ENCODE measurements at places on chromosomes 12 and 14.

DNA sequence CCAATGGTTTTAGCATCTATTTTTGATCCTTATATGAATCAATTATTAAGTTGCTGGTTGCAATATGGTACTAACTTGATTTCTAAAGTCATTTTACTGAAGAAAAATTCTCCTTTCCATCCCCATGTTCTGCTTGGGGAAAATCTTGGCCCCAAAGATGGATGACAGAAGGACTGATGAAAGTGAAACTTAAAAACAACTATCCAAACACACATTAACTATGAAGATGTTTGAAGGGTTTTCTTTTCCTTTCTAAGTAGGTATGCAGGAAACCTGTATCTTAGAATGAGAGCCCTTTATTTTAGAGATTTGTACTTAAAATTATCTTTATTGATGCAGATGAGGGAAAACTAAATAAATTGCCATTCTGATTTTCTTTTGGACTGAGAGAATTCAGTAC lies 5.9 kb downstream of the C12orf71 start:
- DNase-seq: no peak

GRCh38 chr14:21168055-21168454 lies 12.2 kb upstream of the OR5AU1 start:
- DNase-seq: no peak

GRCh38 chr12:51395283-51396230 lies 4.4 kb upstream of the GALNT6 start:
- DNase-seq: no peak

- peak; percentile 23 for DNase-seq
Observed at GRCh38 chr12:104566244-104566993, 109.7 kb downstream of the CHST11 start.

- peak; percentile 28 for DNase-seq
Observed at GRCh38 chr14:89773644-89774316, 180.8 kb downstream of the EFCAB11 start.

DNA sequence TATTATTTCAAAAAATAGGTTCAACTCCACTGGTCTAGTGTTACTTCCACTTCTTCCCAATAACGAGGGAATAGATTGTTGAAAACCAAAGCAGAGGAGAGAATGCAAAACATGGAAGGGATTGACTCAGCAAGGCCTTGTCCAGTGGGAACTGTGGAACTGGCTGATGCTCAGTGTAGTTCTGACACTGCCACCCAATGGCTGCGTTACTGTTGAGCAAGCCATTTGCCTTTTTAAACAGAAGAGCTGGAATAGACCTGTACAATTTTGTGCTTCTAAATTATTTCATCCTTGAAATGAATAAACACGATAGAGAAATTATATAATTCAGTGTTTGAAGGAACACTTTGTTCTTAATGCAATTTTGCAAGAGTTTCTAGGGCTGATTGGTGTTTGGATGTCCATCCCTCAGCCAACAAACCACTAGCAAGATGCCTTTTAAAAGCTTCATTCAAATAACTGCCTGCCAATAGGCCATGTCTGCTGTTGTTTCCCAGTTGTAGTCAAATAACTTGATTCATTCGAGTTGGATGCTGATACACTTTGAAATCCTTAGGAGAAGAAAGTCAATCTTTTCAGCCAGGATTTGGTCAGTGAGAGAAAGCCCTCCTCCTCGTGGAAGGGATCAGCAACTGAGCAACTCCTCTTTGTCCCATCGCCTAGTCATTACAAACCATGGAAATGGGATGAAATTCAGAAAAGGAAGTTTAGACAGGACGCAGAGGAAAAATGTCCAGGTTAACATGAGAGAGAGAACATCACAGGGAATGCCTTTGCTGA lies 7.3 kb upstream of the MGP start:
- no peak for DNase-seq

DNA sequence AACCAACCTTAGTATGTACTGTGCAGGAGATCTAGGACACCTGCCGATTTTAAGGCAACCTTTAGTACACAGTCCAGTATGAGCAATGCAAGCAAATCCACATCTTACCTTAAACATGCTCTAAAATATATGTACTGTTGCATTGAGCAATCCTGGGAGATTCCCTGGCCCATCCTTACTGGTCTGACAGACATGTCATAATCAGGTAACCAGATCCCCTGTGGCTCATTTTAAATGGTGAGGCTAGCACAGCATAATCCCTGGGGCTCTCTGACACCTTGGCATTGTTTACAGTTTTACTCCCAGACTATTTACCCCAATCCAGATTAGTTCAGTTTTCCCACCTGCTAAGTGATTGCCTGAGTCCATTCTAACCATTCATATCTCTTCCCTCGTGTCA lies 15.1 kb downstream of the BMAL2 start:
- no peak for DNase-seq

- no peak for DNase-seq
Observed at GRCh38 chr12:114612062-114612461, 71.9 kb downstream of the TBX3 start.

DNA sequence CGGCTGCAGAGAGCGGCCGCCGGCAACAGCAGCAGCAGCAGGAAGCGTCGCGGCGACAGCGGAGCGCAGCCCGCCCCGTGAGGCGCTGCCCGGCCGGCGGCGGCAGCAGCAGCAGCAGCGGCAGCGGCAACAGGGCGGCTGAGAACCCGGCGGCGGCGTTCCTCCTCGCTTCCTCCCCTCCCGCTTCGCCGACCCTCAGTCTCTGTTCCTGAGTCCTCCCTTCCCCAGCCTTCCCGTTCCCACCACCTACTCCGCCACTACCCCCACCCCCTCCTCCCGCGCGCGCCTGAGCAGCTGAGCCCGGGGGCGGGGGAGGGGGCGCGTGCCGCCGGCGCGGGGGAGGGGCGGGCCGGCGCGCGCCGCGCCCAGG lies 310 bp downstream of the BICDL1 start:
- no peak for DNase-seq

DNA sequence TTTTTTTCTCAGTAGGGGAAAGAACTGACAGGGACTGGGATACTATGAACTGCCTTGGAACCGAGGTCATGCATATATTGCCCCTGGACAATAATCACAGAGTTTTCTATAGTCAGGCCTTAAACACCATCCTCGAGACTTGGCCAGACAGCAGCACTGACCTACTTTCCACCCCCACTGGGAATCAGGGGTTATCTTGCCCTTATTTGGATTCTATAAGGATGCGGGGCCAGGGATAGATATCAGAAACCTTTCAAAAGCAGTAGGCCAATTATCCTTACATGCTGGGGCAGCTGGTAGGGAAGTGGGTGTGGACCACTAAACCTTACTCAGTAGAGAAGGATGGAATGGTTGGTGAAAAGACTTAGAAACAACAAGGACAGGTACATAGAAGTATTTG lies 2.0 kb downstream of the ZNF219 start:
- DNase-seq: no peak

DNA sequence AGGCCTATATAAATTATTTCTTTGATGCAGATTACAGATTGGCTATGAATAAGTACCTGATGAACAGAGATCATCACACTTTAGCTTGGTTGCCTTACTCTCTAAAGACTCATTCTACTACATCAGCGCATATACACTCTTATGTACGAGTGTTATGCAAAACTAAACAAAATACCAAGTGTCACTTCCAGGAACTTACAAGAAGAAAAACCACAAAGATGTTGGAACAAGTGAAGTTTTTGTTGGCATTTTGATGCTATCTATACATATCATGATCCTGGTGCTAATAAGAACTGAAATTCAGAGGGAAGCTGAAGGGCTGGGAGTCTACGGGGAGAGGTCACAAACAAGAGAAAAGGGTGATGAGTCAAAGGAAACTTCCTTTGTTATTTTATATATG lies 47.9 kb upstream of the CERS5 start:
- no peak for DNase-seq

GRCh38 chr12:62258941-62259630 lies 1.1 kb upstream of the USP15 start:
- DNase-seq: no peak

- DNase-seq: no peak
Observed at GRCh38 chr12:54162741-54163140, 26.0 kb downstream of the SMUG1 start.

DNA sequence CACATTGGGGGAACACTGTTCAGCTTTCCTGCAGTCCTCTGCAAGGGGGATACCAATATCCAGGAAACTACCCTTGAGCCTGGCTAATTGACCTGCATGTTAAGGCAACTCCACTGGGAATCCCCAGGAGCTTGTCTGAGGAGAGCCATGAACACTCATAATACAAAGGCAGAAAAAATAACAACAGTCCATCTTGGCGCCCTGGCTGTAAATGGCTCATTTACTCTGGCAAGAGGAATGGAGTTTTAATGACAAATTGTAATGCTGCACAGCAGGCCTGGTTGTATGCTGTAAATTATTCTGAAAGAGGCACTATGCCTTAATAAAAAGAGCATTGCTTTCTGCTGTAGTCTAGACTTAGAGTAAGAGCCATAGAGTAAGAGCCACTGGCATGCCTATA lies 58.3 kb downstream of the SLC8A3 start:
- DNase-seq: no peak
